ENCODE measurements at places on chromosomes 13 and 19. TPM values are rescaled to one million over a fixed set of nuclear protein-coding genes. Genes with fewer than 3 reads are reported as not detected.
A peak's percentile ranks its signal among the peaks of the same experiment; 100 is the strongest.

DNA sequence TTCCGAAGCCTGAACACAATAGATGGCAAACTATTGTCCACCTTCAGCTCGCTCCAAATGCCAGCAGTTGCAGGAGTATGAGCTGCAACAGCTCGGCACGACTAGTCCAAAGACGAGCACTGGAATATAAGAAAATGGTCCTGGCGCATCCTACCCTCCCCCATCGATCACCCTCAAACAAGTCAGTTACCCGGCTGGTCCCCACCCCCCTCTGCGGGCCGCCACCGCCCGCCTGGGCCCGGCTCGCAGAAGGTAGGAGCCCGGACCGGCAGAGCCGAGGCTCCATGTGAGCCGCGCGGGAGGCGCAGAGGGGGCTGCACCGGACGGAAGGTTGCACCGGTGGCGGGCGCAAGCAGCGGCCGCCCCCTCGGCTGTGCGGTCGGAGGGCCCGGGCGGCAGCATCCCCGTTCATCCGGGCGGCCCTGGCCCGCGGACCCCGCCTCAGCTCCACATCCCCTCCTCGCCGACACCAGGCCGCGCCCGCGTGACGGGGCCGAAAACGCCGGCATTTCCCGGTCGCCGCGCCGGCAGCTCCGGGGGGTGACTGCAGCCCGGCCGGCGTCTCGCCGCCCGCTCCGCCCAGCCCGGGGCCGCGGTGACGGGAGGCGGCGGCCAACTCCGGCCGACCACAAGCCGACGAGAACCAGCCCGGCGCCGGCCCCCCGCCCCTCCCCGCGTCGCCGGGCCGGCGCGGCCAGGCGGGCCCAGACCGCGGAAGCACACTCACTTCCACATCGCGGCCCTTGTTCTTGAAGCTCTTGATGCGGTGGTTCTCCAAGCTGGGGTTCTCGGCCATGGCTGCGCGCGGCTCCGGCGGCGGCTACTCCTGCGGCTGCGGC is 552 bp downstream of the KPNA3 start:
- no peaks in the 10 kb centered on the region for H3K27me3 ChIP-seq
- H3K4me1 ChIP-seq: peaks cover 12% of the 10 kb centered on the region
- H3K4me3 ChIP-seq: peak overlapping the region; percentile 94

MEDAG gene
- total RNA-seq: 16.5 TPM

GRCh38 chr13:40362502-40362901 is 303.9 kb downstream of the FOXO1 start:
- H3K36me3 ChIP-seq: no peaks in the 10 kb centered on the region
- H3K27ac ChIP-seq: no peak overlapping the region
- no peak for DNase-seq
- H3K4me1 ChIP-seq: no peaks in the 10 kb centered on the region

- H3K27ac ChIP-seq: peak within 1 kb of the TSS; percentile 85
- peaks cover 7% of the 10 kb centered on the region for H3K4me1 ChIP-seq
- H3K36me3 ChIP-seq: peaks cover 23% of the 10 kb centered on the region
Observed at GRCh38 chr19:10543420-10544241, at the start of gene ATG4D. ATG4D (plus strand) TSS chr19:10543904; CDS start chr19:10544091, 187 bp downstream.

DNA sequence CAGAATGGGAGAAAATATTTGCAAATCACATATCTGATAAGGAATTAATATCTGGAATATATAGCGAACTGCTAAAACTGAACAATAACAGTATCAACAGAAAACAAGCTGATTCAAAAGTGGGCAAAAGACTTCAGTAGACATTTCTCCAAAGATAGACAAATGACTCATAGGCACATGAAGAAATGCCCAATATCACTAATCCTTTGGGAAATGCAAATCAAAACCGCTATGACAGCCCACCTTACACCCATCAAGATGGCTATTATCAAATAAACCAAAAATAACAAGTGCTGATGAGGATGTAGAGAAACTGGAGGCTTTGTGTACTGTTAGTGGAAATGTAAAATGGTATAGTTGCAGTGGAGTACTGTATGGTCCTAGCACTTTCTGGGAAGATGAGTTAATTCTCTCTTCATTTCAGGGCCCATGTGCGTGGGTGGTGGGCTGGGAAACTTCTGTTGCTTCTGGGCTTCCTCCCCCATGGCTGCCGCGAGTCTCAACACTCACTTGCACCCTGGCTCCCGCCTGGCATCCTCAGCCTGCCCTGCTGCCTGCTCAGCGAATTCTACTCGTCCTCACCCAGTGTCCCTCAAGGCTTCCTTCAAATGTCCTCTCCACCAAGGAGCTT is 12.4 kb upstream of the GJA3 start:
- DNase-seq: no peak
- no peak overlapping the region for H3K4me3 ChIP-seq
- peaks cover 13% of the 10 kb centered on the region for H3K4me1 ChIP-seq
- no peaks in the 10 kb centered on the region for H3K27me3 ChIP-seq

KLK6 gene
- total RNA-seq: not detected

DNA sequence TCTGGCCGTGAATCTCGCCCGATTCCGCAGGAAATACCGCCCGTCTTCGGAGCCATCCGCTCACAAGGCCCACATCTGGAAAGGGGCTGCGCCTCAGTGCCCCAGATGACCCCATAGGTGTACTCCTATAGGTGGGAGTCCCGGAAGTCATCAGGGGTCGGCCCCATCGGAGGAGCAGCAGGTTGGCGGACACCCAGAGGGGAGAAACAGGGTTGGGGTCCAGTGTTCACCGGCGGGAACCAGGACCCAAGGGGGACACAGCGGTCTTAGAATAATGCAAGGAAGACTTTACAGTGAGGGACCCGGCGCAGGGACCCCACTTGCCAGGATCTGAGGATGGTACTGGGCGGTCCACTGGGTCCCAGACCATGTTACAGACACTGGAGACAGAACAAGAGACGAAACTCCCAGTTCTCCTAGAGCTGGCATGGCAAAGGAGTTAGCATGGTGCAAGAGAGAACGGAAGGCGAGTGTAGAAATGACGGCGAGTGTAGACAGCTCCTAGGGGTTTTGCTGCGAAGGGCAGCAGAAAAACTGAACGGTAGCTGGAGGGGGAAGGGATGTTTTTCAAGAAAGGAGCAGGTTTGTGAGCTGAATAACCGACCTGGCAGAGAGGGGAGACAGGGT is 4.2 kb upstream of the RGL3 start:
- H3K4me3 ChIP-seq: no peak overlapping the region
- no peaks in the 10 kb centered on the region for H3K36me3 ChIP-seq
- H3K27ac ChIP-seq: no peak overlapping the region
- H3K27me3 ChIP-seq: peaks cover 4% of the 10 kb centered on the region
- H3K4me1 ChIP-seq: peaks cover 17% of the 10 kb centered on the region

USHBP1 gene
- 9.2 TPM for total RNA-seq

GRCh38 chr13:98216711-98217285 is 39.7 kb upstream of the RNF113B start:
- peak overlapping the region; percentile 45 for H3K27ac ChIP-seq
- H3K27me3 ChIP-seq: no peaks in the 10 kb centered on the region

IZUMO1 gene
- 1.5 TPM for total RNA-seq

- peak overlapping the region; percentile 64 for H3K4me3 ChIP-seq
- H3K4me1 ChIP-seq: peaks cover 7% of the 10 kb centered on the region
- peaks cover 33% of the 10 kb centered on the region for H3K27me3 ChIP-seq
- H3K27ac ChIP-seq: peak overlapping the region; percentile 87
- peak; percentile 84 for DNase-seq
Observed at GRCh38 chr19:1566392-1567115, 1.6 kb downstream of the MEX3D start.

GRCh38 chr13:94270556-94270955 is 208.9 kb downstream of the DCT start:
- H3K27ac ChIP-seq: no peak overlapping the region
- H3K36me3 ChIP-seq: no peaks in the 10 kb centered on the region
- DNase-seq: no peak

GRCh38 chr13:100710176-100710575 is 35.6 kb upstream of the TMTC4 start:
- no peaks in the 10 kb centered on the region for H3K4me1 ChIP-seq
- no peak for DNase-seq
- H3K27me3 ChIP-seq: no peaks in the 10 kb centered on the region
- H3K36me3 ChIP-seq: no peaks in the 10 kb centered on the region

FGF21 gene
- total RNA-seq: not detected

All from left lung (tissue), 14 donors.